ENCODE measurements at places on chromosomes 3 and 15. TPM values are rescaled to one million over a fixed set of nuclear protein-coding genes. Genes with fewer than 3 reads are reported as not detected.

DNA sequence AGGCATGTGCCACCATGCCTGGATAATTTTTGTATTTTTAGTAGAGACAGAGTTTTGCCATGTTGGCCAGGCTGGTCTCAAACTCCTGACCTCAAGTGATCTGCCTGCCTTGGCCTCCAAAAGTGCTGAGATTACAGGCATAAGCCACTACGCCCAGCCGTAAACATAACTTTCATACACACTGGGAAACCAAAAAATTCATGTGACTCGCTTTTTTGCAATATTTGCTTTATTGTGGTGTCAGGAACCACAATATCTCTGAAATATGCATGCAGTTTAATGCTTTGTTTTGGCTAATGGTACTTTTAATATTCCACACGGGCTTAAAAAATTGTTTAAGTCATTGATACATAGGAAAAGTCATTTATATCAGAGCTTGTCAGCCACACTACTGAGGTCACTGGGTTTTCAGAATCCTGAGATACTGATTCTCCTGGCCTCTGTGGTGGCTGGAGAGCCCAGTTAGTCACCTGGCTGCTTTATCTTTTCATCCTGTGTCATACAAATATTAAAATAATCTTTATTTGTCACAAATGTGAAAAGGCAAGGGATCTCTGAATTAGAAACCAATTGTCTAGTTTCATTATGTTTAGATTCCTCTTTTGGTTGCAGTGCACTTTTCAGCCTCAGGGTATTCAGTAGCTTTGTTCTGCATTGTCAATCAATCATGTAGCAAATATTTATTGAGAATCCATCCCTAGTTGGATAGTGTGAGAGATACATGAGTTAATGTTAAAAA is 10.0 kb downstream of the TMEM62 start:
- DNase-seq = peak; percentile 16

DNA sequence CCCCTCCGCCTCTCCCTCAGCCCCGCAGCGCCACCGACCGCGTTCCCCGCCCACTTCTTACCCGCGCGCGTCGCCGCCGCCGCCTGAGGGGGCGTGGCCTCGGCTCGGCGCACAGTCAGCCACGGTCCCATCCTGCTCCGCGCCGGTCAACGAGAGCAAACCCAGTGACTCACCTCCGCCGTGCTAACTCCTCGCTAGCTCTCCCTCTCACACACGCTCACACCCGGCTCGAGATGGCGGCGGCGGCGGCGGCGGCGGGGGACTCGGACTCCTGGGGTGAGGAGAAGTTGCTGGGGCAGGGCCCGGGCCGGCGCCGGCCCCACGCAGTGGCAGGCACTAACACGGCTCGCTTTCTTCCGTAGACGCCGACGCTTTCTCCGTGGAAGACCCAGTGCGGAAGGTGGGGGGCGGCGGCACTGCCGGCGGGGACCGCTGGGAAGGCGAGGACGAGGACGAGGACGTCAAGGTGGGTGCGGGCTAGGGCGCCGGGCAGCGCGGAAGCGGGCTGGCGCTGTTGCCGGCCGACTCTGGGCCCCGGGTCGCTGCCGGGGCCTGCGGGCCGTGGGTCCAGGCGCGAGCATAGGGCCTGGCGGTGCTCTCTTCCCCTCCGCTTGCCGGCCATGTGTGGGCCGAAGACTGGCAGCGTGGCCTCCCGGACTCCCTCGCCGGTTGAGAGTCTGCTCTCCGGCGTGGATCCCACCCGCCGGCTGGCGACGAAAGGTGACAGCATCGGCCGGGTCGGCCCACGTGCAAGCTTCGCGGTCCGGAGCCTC is at the start of gene EIF3J:
EIF3J (plus strand) TSS at position 186 of the 773 bp plus-strand sequence; CDS start at position 234, 48 bp downstream.
- peak; percentile 97 for DNase-seq

- no peak for DNase-seq
Observed at GRCh38 chr3:129587566-129588210, 18.8 kb downstream of the PLXND1 start.

CADM2 gene
- 0.10 TPM for total RNA-seq

SLC26A6 gene
- total RNA-seq = 26.7 TPM

- no peak for DNase-seq
Observed at GRCh38 chr3:134365766-134366065, 8.5 kb downstream of the AMOTL2 start.

DNA sequence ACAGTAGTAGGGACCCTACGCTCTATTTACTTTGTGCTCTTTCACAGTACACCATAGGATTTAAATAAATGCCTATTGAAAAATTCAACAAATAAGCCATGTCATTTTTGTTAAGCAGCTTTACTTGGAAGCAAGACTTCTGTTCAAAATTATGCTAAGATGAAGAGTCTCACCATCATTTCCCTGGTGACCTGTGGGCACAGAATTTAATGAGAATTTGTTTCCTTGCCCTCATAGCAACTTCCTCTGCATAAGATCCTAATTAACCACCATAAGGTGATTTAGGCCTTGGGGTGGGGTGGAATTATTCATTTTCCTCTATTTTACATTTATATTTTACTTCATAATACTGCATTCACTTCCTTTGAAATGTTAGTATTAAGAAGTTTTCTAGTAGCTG is 70.5 kb downstream of the CHL1 start:
- DNase-seq = no peak

- no peak for DNase-seq
Observed at GRCh38 chr15:31486506-31486905, 159.9 kb downstream of the KLF13 start.

GRCh38 chr15:40894681-40895448 is 615 bp downstream of the VPS18 start:
- peak; percentile 77 for DNase-seq

GRCh38 chr3:197545571-197545970 is 10.2 kb downstream of the BDH1 start:
- DNase-seq = no peak

DNA sequence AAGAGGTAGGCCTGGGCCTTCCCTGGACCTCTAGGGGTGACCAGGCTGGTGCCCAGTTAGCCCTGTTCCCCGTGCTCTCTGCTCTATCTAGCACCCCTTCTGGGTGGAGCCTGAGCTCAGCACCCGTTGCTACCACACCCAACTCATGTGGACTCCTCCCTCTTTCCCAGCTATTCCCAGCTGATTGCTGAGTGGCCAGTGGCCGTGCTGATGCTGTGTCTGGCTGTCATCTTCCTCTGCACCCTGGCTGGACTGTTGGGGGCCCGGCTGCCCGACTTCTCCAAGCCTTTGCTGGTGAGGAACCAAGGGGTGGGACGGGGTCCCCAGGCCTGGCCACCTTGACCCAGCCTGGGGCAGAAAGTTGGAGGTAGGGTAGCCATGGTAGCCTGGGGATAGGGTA is 6.2 kb downstream of the DISP2 start:
- no peak for DNase-seq
